NCI-H2029 treated with DMSO at 0.1 percent for 48 hours (cell line): ENCODE measurements at places on chromosomes 3 and 15.

GRCh38 chr3:45037720-45038455 is 11.8 kb downstream of the CLEC3B start:
- DNase-seq = peak; percentile 95

DNA sequence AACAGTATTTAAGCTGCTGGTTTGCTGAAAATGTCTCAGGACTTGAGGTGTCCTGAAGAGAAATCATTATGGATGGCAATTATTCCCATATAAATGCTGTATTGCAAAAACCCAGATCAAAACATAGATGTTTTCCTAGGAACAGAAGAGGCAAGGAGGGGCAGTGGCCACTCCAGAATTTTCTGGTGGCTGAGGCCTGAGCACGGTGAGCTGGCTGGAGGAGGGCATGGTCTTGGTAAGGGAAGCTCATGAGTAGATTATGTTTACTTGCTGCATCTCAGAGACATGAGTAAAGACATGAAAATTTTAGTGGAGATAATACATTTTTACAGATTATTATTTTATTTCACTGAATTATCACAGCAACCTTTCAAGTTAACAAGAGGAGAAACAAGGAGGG is 31.1 kb downstream of the PGPEP1L start:
- DNase-seq = no peak

DNA sequence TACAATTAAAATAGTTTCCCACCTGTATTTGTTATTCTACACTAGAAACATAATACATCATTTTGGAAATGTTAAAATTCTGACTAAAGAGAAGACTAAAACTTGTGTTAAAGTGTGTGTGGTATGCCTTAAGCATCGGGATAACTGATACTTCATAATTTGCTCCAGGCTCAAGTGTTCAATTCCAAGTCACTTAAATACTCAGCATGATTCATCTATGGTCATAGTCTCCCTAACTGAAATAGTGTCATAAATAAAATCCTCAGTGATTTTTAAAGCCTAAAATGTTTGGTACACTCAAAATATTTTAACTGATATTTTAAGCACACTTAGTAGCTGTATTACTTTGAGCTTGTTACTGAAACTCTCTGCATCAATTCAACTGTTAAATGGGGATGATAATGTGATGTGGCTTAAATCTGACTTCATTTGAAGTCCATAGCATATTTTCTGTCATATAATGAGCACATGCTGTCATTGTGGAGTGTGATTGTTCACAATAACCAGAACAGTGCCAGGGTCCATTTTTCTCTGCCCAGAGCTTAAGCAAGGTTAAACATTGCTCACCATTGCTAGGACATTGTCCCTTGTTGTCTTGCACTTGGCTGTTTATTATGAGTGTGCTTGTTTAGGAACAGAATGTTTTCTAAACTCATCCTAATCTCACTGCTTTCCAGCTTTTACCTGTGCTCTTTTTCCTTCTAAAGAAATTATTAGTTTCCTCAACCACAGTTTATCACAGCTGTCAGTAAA is 122.2 kb downstream of the KLHL25 start:
- no peak for DNase-seq

DNA sequence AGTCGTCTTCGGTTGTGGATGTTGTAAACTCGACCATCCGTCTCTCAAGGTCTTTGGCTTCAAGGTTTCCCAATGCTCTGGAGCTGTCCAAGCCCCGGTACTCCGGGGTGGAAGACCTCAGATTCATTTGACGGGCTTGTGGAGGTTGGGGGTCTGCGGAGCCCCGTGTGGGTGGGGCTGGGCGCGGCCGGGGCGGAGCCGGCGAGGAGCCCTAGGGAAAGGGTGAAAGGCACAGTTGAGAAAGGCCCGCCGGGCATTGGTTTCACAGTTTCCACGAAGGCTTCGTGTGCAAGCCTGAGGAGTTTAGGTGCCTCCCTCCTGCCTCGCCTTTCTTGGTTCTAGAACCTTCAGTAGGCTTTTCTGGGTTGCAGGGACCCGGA is 360 bp upstream of the MGA start:
- DNase-seq = no peak

GRCh38 chr15:98719137-98719740 is 70.9 kb downstream of the IGF1R start:
- no peak for DNase-seq

- DNase-seq = no peak
These were observed 16.5 kb upstream of the ATP2B2 start for GRCh38 chr3:10521772-10522441.

- no peak for DNase-seq
These were observed 308.0 kb upstream of the THRB start for GRCh38 chr3:24802614-24803013.

DNA sequence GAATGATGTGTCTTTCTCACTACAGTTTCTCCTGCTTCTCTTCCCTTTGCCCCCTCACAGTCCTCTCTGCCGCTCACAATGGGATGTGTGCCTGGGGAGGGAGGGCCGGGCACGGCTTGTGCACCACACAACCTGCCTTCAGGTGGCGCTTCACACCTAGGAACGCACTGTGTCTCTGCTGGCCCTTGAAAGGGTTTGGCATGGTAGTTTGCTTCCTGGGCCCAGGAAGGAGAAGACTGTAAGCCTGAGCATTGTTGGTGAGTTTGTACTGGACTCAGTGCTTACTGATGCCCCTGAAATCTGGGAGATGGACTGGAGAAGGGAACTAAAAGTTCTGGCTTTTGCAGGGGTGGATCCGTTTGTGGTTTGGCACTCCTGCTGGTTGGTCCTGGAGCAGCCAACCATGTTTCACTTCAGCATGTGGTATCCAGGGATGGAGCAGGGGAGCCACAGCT is 9.2 kb downstream of the ALPK3 start:
- DNase-seq = no peak

- DNase-seq = no peak
These were observed 133.5 kb downstream of the KCNMB2 start for GRCh38 chr3:178669758-178670157.

- no peak for DNase-seq
These were observed 200.7 kb downstream of the MBNL1 start for GRCh38 chr3:152469248-152470025.

DNA sequence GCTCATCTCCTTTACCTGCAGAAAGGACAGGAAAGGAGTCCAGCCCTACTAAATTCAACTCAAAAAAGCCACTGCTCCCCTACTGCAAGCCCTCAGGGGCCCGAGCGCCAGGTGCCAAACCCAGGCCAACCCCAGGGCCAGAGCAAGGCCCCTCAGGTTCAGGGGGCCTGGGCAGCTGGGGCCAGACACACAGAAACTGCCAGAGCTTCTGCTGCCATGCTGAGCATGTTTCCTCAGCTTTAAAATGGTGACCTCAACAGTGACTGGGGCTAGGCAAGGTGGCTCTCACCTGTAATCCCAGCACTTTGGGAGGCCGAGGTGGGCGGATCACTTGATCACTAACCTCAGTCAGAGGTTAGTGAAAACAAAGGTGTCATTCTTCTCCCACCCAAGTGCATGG is 38.8 kb downstream of the KLHL25 start:
- no peak for DNase-seq

DNA sequence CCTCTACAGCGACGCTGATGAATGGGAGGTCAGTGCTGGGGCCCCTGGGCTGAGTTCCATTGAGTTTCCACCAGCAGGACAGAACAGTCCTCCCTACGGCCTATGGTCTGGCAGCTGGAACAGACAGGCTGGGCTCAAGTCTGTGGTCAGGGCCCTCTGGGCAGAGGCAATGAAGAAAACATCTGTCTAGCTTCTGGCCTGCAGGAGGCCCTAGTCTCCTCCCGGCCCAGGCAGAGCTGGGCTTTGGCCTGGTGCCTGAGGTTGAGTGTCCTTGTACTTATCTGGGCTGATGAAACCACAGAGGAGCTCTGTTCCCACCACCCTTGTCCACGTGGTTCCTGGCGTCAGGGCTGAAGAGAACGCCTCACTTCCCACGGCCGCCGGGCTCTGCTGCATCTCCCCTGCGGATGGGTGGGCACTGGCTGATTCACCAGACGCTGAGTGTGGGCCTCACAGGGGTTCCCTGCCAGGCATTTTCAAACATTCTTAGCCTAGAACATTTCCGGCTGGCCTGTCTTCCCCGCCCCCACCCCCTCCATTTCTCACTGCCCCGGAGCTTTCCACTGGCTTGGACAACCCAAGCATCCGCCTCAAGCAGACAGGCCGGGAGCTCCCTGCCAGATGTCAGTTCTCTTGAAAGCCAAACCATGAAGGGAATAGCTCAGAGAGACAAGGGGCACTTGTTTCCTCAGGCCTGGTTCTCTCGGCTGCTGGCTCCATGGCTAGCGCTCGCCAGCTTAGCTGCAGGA is 20.3 kb downstream of the PPCDC start:
- peak; percentile 70 for DNase-seq

- DNase-seq = no peak
These were observed 546.9 kb downstream of the IGSF11 start for GRCh38 chr3:118487734-118488133.

DNA sequence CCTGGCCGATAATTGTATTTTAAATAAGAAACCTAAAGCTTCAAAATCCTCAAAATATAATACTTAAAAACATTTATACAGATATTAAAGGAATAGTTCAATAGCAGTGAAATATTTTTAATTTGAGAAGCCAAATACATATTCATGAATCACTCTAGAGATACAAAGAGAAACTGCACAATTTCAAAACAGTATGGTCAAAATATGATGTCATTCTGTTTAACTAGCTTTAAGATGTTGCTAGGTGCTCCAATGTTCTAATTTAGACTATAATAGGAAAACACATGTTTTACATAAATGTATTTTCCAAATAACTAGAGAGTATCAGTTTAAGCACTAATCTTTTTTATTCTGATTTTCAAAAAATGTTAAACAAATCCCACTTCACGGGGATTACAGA is 10.3 kb upstream of the NRROS start:
- DNase-seq = no peak

- peak; percentile 94 for DNase-seq
These were observed 81.6 kb upstream of the LRRFIP2 start for GRCh38 chr3:37255990-37256308.

- no peak for DNase-seq
These were observed 579.8 kb downstream of the EDEM1 start for GRCh38 chr3:5767304-5767703.

DNA sequence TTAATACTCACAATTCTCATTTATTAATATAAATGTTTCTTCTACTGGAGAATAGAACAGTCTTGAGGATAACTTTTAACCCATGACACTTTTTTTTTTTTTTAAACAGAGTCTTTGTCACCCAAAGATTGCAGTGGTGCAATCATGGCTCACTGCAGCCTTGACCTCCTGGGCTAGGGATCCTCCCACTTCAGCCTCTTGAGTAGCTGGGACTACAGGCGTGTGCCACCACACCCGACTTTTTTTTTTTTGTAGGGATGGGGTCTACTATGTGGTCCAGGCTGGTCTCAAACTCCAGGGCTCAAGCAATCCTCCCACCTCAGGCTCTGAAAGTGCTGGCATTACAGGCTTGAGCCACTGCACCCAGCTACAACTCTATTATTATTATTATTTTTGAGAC is 34.5 kb downstream of the PIK3CB start:
- DNase-seq = no peak

GRCh38 chr3:181704421-181705085 is 7.2 kb upstream of the SOX2 start:
- DNase-seq = no peak

GRCh38 chr15:58451826-58452225 is 20.0 kb downstream of the LIPC start:
- no peak for DNase-seq

- no peak for DNase-seq
These were observed 549.6 kb upstream of the CCDC54 start for GRCh38 chr3:106827515-106828213.

DNA sequence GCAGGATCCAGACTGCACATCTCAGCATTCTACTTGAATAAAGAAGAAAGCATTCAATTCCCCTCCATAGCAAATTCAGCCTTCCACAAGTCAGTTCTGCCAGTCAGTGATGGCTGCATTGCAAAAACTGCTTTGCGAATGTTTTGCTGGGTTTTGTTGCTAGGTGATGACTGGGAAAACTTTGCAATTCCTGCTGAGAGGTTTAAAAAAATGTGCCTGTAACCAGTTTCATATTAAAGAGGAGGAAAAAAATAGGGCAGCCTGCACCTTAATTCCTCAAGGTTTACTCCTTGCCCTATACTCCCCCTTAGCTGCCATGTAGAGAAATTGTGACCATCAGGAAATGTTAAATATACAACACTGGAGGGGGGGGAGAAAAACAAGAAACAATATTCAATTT is 225.6 kb upstream of the ATP11B start:
- no peak for DNase-seq

DNA sequence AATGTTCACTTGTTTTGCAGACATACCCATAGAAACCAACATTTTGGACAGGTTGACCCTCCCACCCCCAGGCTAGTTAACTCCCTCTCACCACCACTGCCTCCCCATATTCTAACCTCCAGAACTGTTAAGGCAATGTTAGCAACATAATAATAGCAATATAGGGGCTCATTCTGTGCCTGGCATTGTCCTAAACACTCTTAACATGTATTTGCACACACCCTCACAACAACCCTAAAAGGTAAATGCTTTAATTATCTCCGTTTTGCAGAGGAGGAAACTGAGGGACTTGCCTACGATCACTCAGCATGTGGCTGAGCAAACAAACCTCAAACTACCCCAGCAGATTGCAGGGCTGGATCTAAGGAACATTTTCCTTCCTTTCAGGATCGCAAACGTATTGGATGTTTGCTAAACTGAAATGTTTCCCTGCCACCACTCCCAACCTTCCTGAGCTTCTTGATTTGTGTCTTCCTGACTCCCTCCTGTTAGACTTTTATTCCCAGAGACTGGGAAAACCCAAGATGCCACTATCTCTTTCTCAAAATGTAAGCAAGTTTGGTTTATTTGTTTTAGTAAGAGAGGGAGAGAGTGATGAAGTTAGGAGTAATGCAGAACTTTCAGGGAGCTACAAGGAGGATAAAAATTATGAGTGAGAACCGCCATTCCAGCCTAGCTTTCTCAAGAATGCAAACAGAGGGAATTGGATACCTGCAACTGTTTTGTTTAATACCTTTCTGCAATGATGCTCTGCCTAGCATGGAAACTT is 1.3 kb downstream of the SCG5 start:
- DNase-seq = no peak
